ENCODE measurements at places on chromosomes 6 and 20.

GRCh38 chr20:3403741-3404140 is 3.7 kb downstream of the DNAAF9 start:
- no peak for DNase-seq

DNA sequence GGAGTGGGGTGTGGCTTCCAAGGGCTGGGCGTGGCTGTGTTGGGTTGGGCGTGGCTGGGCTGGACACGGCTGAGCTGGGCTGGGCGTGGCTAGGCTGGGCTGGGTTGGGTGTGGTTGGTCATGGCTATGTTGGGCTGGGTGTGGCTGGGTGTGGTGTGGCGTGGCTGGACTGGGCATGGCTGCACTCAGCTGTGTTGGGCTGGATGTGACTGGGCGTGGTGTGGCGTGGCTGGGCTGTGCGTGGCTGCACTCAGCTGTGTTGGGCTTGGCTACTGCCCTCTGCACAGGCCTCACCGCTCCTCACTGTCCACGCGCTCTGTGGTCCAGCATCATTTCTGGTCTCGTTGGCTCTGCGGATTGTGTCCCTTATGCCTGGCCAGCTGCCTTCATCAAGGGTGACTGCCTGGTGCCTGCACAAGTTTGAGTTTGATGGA is 43.5 kb upstream of the SLCO4A1 start:
- DNase-seq = no peak

GRCh38 chr20:4956200-4956810 is 45.0 kb downstream of the SLC23A2 start:
- DNase-seq = no peak

- DNase-seq = no peak
These were observed 30.4 kb downstream of the HLA-DPB1 start for GRCh38 chr6:33105916-33106871.

- DNase-seq = no peak
These were observed 45.3 kb upstream of the SMIM8 start for GRCh38 chr6:87277123-87277522.

GRCh38 chr20:49641683-49642656 is 71.7 kb downstream of the B4GALT5 start:
- DNase-seq = no peak

DNA sequence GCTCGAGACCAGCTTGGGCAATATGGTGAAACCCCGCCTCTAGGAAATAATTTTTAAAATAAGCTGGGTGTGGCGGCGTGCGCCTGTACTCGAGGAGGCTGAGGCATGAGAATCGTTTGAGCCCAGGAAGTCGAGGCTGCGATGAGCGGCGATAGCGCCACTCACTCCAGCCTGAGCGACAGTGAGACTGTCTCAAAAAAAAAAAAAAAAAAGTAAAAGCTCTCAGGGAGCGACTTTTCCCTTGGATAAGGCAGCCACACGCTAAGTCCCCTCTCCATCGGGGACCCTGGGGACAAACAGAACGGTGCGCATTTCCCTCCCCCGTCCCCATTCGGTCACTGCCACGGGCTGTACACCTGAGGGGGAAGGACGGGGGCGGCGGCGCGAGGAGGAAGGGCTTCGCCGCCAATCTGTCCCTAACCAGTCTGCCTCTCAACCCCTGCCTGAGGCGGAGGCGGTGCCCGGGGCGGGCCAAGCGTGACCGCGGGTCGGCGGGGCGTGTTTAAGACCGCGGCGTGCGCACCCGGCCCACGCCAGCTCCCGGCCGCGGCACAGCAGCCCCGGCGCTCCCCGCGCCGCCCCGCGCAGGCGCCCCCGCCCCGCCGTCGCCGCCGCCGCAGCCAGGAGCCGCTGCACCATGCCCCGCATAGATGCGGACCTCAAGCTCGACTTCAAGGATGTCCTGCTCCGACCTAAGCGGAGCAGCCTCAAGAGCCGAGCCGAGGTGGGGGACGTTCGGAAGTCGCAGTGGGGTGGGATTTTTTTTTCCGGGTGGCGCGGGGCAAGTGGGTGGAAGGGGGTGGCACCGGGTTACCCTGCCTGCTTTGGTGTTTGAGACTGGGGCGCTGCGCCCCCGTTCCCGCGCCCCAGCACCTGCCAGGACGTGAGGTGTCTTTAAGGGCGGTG is at the start of gene GMPR:
GMPR (plus strand) TSS at position 531 of the 906 bp plus-strand sequence; CDS start at position 638, 107 bp downstream.
- peak; percentile 82 for DNase-seq

GRCh38 chr6:88586371-88587149 is 376.9 kb downstream of the RNGTT start:
- DNase-seq = peak; percentile 15

DNA sequence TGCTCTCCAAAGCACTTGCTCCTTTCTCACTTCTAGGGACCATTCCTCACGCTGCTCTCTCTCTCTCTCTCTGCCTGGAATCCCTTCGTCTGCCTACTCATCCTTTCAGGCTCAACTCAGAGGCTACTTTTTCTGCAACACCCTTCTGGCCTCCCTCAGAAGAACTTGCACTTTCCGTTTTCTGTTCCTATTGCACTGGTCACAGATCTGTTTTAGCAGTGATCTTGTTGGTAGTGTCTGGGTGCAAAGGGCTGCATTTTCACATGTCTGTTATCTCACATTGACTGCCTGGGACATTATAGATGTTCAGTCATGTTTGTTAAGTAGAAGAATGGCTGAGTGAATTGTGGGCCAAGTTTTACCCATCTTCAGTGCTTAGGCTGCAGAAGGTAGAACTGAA is 63.5 kb downstream of the RIN2 start:
- no peak for DNase-seq

GRCh38 chr6:93418033-93418407 is 1.3 kb downstream of the EPHA7 start:
- DNase-seq = no peak

DNA sequence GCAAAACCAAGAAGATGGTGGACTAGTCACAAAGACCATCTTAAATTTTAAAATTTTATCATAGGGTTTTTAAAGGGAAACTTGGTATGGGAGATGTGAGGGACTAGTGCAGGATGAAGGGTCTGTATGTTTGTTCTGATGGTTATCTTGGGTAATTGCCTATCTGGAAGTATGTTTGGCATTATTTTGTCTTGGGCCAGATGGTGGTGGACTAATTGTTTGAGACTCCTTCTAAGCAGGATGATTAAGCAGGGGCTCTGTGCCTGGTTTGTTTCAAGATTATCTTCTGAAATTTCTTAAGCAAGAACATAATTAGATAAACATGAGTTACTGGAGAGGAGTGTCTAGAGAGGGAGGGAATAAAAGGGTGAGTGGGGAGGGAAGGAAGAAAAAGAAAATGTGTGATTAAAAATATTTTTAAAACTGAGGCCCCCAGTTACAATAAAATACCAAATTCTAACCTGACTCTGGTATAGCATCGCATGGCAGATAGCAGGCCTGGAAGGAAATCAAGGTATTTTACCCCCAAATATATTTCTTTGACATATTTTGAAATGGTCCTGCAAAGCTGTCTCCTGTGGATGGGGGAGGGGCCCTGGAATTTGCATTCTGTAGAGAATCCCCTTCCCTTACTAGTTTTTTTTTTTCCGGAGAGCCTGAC is 49.9 kb upstream of the FAM184A start:
- no peak for DNase-seq

DNA sequence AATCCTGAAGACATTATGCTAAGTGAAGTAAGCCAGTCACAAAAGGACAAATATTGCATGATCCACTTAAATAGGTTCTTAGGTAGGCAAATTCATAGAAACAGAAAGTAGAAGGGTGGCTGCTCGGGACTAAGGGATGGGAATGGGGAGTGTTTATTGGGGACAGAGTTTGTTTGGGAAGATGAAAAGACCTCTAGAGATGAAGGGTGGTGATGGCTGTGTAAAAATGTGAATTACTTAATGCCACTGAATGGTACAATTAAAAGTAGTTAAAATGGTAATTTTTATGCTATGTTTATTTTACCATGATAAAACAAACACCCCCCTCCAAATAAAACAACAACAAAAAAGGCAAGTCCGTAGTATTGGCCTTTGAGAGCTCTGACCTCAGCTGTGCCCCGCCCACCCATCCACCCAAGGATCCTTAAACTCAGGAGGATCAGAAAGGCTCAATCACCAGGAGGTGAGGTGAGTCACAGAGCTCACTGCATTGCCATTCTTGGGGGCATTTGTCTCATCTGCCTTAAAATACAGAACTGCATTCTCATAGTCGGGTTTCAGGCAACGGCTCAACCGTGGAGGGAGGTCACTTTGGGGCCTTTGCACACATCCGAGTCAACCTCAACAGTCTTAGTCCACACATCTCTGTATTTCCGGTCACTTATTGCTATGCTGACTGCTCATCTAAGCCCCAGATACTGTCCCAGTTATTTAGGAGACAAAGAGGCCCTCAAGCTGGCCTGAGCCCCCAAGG is 96.7 kb downstream of the SLC22A23 start:
- DNase-seq = no peak
